Suprapubic skin (tissue), 4 donors: ENCODE measurements at places on chromosomes 5 and 9.

DNA sequence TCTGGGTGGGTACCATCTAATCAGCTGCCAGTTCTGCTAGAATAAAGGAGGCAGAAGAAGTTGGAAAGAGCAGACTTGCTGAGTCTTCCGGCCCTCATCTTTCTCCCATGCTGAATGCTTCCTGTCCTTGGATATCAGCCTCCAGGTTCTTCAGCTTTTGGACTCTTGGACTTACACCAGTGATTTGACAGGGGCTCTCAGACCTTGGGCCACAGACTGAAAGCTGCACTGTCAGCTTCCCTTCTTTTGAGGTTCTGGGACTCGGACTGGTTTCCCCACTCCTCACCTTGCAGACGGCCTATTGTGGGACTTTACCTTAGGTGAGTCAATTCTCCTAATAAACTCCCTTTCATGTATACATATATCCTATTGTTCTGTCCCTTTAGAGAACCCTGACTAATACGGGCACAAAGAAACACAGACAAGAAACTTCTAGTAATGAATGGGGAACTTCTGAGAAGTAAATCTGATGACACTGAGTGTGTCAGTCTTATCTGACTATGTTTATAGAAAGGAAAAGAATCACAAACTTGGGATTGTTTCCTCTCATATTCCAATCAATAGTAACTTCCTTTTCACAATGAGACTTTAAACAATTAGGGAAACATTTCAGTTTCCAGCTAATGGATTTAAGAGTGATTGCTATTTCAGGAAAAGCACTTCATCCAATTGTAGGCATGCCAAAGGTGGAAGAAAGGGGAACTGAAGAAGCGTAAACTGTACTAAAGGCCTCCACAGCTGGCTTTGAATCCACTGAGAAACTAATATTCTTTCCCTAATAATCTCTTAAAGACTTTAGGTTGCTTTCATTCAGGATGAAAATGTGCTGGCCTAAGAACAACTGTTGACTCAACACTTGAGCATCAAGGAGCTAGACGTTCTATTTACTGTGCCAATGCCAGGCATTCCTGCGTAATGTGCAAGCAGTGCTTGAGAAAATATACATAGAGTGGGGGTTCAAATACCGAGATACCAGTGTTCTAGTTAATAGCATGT lies 127.9 kb upstream of the PTGER4 start:
- DNase-seq, result no peak

DNA sequence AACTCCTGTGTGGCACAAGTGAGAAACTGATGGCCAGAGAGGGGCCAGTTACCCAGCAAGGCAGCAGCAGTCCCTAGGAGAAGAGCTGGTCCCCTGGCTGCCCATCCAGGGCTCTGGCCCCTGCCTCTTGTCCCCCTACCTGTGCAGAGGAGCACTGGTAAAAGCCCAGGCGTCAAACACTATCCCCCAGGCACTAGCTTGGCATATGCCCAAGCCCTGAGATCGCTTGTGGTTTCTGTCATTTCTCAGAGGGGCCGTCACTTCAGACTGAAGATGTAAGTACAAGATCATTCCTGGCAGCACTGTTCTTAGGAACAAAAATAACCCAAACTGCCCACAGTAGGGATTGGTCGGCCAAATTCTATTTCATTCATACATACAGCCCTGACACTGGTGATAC lies 53.9 kb downstream of the COL15A1 start:
- no peak for DNase-seq

GRCh38 chr9:87236546-87236945 lies 261.1 kb upstream of the DAPK1 start:
- no peak for DNase-seq

- DNase-seq, result no peak
These were observed 169.3 kb downstream of the PAX5 start for GRCh38 chr9:36864491-36865410.

- DNase-seq, result no peak
These were observed 13.8 kb downstream of the AOPEP start for GRCh38 chr9:94740145-94740840.

DNA sequence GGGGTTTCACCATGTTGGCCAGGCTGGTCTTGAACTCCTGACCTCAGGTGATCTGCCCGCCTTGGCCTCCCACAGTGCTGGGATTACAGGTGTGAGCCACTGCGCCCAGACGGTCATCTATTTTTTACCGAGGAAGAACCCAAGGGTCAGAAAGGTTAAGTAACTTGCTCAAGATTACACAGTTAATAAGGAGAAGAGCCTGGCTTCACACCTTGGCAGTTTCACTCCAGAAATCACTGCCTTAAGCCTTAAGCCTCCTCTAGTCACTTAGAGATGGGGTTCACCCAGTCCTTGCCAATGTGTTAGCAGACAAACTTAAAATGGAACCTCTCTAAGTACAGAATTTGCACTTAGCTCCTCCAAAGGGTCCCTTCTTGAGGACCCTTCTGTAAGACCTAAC lies 116.3 kb downstream of the PTTG1 start:
- no peak for DNase-seq

- no peak for DNase-seq
These were observed 85.9 kb downstream of the SETX start for GRCh38 chr9:132268725-132269352.

GRCh38 chr5:124606093-124606492 lies 140.3 kb downstream of the ZNF608 start:
- no peak for DNase-seq

GRCh38 chr9:132985071-132985350 lies 6.5 kb downstream of the GFI1B start:
- no peak for DNase-seq

DNA sequence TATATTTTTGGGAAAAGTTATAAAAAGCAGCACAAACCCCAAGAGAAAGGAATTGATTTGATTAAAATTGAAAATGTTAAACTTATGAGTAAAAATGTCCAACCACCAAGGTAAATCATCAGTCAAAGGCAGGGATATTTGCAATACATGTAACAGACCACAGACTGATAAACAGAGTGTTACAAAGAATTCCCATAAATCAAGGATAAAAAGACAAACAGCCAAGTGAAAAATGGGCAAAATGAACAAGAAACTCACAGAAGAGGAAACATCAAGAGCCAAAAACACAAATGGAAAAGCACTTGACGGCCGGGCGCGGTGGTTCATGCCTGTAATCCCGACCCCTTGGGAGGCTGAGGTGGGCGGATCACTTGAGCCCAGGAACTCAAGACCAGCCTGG lies 81.3 kb upstream of the HRH2 start:
- no peak for DNase-seq

- DNase-seq, result no peak
These were observed 291.8 kb downstream of the EBF1 start for GRCh38 chr5:158807946-158808345.

- no peak for DNase-seq
These were observed 96.7 kb upstream of the CLINT1 start for GRCh38 chr5:157955541-157956172.

GRCh38 chr5:134512661-134512999 lies 12.8 kb upstream of the JADE2 start:
- no peak for DNase-seq

GRCh38 chr9:102135768-102136167 lies 397.3 kb upstream of the GRIN3A start:
- DNase-seq, result no peak

GRCh38 chr9:92983984-92984589 lies 36.8 kb downstream of the FGD3 start:
- DNase-seq, result no peak

GRCh38 chr5:55172051-55172899 lies 702 bp downstream of the CDC20B start:
- no peak for DNase-seq

GRCh38 chr5:32512926-32513325 lies 68.4 kb upstream of the ZFR start:
- no peak for DNase-seq

DNA sequence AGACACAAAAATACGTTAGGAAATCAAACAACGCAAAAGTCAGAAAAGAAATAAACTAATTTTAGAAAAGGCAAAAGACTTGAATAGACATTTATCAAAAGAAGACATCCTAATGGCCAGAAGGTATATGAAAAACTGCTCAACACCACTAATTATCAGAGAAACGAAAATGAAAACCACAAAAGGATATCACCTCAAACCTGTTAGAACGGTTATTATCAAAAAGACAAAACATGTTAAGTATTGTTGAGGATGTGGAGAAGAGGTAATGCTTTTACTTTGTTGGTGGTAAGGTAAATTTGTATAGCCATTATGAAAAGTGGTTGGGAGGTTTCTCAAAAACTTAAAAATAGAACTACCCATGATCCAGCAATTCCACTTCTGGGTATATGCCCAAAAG lies 230.0 kb upstream of the RGMB start:
- no peak for DNase-seq

DNA sequence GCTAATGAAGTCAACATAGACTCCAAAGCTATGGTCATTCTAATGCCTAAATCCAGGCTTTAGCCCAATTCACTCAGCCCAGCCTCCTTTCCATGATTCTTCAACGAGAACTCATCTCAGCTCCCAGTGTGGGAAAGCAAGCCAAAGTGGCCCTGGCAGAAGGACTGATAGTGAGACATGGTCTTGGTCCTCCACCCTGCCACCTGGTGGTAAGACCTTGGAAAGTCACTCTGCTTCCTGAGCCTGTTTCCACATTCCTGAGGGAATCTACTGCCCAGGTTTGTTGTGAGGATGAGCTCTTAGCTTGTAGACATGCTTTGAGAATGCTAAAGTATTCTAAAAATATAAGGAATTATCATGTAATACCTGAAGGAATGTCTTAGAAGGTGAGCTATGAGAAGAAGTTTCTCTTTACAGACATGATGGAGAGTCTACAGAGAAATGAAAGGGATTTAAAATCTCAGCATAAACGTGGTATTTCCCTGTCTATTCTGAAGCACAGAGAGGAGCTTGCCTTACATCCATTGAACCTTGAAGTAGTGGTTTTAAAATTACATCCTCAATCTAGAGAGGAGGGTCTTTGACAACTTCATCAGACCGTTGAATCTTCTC lies 173.5 kb downstream of the TRIM32 start:
- DNase-seq, result no peak
